Cortex of kidney (tissue), 1 donor: ENCODE measurements at places on chromosomes 7 and 10.

- DNase-seq, result no peak
Measured at GRCh38 chr7:68321076-68321639, 1277.1 kb upstream of the AUTS2 start.

DNA sequence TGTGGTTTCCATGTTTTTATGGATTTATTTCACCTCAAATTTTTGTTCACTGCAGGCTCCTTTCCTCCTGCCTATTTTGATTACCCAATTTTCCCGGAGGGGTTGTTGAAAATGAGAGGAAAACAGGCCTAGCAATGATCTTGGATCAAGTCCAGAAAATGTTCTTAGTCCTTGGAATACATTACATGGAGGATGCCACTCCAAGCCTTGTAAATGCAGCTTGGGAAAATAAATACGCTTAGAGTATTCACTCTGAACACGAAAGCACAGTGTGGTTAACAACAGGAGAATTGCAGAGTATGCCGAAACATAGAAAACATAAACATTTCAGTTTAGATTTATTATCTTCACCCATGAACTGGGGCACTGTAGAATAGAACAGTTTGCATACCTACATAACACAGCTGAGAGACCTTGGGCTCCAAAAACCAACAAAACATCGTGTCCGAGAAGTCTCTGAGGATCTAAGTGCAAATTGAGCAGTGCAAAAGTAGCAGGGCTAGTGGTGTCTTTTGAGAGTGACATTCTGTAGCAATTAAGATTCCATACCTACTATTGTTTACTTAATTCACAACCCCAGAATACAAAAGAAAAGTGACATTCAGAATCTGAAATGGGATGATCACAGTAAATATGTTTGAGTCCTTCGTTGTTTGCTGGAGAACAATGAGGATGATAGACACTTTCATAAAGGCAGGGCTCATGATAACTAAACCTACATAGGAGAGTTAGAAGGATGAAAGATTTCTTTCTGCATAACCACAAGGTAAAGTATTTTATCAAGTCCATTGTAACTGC is 7.6 kb upstream of the CD36 start:
- no peak for DNase-seq

DNA sequence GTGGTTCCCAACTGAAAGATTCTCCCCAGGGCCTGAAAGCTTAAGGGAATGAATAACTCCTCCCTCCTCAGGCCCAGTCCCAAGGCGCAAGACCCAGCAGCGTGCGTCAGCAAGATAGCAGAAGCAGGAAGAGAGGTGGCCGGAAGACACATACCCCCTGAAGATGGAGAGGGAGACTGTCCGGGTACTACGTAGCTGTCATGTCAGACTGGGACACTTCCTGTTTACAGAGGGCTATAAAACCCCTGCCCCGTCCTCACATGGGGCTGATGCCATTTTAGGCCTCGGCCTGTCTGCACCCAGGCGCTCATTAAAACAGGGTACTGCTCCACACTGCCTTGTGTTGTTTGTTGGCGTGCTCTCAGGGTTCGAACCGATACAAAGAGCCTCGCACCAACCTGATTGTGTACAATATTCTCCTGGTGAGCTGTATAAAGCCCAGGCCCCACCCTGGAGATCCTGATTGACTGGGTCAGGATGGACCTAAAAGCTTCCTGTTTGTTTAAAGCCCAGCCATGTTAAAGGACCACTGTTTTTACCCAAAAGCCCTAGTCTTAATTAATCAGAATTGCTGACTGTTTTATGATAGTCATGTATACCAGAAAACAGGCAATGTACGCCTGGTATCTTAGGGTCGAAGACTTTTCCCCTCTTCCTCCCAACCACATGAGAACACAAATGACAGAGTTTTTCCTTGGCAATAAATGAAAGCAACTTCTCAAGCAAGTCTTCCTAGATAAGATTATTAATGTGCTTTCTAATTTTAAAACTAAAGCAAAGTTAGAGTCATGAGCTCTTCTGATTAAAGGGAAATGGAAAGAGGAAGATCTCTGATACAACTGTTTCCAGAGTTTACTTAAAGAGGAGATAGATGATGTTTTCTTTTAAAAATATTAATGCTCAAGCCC is 251.5 kb downstream of the DOCK4 start:
- DNase-seq, result no peak

GRCh38 chr10:78296785-78297184 is 263.1 kb downstream of the RPS24 start:
- no peak for DNase-seq

DNA sequence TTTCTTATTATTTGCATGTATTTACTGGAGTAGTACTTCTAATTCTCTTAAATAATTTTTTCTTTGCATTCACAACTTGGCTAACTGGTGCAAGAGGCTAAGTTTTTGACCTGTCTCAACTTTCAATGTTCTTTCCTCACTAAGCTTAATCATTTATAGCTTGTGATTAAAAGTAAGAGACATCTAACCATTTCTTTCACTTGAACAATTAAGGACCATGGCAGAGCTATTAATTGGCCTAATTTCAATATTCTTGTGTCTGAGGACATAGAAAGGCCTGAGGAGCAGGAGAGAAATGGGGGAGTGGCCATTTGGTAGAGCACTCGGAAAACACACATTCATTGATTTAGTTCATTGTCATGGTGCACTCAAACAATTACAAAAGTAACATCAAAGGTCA is 141.4 kb upstream of the TMEM196 start:
- DNase-seq, result no peak

GRCh38 chr7:14016950-14017349 is 27.5 kb upstream of the ETV1 start:
- no peak for DNase-seq

DNA sequence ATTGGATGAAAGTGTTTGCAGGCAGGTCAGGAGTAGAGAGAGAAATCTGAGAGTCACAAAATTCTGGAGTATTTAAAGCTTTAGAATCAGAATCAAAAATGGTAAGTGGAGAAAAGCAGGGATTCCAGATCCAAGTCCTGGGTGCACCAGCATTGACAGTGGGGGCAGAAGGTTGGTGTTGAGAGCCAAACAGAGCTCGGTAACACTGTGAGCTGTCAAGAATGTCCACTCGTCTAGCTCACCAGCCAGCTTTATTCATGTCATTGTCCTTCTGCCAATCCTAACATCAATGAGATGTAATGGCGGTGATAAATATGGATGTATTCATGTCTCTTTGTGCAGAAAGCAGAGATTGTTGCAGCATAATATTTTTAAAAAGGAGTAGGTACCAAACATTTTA is 128.8 kb downstream of the KLF6 start:
- DNase-seq, result no peak

DNA sequence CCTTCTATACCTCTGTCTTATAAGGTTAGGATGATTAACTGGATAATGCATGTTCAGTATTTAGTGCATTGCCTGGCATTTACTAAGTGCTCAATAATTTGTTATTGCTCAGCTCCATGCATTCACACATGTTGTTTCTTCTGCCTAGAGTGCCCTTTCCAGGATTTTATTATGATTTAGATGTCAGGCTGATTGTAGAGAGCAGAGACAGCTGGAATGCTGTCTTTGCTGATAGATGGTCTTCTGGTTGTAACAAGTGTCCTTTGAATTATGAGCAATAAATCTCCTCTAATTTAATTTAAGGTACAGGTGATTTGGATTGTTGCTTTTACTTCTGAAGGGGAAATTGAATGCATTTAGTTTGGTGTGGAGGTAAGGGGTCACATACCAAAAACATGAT is 548.0 kb downstream of the MAGI2 start:
- no peak for DNase-seq

DNA sequence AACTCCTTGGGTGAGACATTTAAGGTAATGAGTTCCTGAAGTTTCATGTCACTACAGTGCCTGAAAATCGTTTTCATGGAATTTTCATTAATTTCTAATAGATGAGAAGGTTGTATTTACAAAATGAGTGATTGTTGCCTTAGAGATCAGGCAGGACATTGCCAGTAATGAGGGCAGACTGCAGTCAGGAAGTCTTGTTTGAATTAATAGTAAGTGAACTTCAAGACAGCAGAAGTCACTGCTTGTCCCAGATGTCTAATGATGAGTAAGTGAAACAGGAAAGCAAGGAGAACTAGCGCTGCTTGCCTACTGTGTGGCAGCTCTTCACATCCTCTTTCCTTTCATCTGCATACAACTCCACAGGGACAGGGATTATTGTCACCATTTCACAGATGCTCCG is 237.4 kb downstream of the BAMBI start:
- DNase-seq, result no peak

DNA sequence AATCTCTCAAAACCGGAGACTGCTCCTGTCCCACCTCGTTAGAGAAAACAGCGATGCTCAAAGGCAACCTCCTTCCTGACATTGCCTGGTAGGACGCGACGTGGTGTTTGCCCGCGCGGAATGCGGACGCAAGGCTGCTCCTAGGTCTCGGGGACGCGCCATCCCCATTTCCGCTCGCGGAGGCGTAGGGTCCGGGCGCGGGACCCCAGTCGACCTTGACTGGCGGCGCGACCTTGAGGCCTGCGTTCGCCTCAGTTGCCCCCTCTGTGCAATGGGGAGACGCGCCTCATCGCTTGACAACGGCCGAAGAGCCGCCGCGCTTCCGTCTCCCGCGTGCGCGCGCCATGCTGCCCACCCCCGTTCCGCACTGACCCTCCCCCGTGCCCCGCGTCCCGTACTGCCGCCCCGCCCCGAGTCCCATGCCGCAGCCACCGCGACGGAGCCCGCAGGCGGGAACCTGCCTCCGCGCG is 412 bp upstream of the PPIA start:
- no peak for DNase-seq

DNA sequence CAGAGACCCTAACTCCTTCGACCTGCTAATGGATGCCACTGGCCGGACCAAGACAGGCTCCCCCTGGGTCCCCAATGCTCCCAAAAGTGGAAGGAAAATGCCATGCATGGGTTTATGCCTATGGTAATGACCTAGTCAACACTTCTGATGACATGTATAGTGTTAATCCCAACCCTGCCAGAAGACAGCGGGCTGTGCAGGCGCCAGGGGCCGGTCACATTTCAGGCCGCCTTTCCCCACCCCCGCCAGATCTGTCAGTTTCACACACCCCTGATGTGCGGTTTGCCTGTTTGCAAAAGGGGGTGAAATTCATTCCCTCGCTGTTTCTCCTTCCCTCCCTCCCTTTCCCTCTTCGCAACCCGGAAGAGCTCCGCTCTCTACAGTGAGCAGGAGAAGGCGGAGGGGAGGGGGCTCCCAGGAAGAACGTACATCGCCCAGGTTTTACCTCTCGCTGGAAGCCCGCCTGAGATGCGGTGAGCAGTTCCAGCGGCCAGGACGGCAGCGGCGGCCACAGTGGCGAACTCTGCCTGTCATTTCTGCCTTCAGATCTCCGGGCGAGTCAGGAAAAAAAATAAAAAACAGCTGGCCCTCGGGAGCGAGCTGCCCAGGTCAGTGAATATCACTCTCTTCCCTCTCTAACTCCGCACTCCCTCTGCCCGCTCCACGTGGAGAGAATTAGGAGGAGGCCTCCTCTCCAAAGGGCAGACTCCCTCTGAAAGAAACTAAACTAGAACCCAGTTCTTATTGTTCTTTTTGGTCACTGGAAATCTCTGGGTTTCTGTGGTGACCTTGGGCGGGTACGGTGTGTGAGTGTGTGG is 9.4 kb upstream of the GATA3 start:
- no peak for DNase-seq

DNA sequence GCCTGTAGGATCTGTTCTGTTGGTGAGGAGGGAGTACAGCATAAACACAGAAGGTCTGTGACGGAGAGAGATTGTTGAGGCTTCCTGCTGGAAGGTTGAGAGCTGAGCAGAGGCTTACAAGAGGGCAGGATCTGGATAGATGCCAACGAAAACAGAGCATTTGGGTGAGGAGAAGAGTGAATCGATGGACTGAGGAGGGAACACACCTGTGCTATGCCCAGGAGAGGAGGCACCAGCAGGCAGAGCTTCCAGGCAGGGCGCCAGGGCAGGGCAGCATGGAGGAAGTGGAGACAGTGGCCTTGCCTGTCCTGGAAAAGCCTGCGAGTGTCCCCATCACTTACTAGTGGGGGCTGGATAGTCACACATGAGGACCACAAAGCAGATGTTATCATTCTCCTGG is 282.9 kb downstream of the PAXIP1 start:
- no peak for DNase-seq

DNA sequence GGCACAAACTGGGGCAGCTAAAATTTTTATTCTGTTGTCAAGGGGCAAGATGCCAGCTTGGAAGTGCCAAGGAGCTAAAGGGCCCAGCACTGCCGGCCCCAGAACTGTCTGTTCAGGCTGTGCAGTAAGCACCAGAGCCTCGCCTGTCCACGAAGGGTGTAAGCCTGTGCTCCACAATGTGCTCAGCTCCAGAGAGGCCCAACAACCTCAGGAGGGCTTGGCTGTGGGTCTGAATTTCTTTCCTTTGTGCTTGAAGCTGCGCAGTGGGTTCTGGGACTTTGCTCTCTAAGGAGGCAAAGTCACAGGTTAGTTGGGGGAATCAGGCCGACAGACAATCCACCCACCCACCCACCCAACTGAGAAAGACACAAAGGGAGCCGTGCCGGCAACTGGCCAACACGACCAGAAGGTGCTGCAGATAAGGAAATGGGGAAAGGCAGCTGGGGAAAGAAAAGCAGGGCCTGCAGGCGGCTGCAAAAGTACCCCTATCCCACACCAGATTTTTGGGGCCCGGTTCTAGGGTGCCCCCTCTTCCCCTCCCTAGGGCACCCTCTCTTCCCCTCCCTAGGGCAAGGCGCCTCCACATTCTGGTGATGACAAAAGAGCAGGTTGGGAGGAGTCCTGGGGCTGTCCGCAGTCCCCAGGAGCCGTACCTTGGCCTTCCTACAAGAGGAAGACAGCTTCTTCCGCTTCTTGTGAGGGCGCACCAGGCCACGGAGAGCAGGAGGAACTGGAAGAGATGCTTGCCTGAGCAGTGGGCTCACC is 7.7 kb downstream of the DDX56 start:
- no peak for DNase-seq

DNA sequence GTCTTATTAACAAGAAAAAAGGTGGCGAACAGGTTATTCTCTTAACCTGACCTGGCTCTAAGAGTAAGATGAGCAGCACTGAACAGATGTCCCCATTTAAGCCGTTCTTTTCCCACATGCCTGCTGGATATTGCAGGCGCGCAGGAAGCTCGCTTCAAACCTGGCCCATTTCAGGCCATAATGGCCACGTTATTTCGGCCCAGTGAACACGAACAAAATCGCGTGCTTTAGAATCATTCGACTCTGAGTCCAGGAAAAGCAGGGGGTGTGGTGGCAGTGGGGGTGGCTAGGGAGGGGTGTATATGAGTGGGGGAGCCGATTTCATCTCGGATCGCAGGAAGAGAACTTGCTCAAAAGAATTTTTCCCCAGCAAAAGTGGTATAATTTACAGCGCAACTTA is 6.6 kb upstream of the SP8 start:
- no peak for DNase-seq
